ENCODE measurements at places on chromosomes 3 and 15.

- no peak for DNase-seq
Observed at GRCh38 chr3:135412475-135412874, 553.1 kb upstream of the PPP2R3A start.

DNA sequence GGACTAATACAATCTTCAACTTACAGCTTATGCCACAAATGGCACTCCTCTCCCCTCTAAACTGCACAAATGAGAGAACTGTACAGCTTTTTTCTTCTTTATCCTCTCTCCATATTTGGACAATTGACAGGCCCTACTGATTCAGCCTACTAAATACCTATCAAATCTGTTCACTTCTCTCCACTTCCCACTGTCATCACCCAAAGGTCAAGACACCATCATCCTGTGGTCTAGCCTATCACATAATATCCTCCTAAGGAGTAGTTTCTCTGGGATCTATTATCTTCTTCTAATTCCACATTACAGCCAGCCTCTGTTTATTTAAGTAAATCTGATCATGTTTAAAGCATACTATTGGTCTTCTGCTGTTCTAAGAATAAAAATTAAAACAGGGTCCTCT is 33.0 kb upstream of the SLC12A8 start:
- DNase-seq: no peak

DNA sequence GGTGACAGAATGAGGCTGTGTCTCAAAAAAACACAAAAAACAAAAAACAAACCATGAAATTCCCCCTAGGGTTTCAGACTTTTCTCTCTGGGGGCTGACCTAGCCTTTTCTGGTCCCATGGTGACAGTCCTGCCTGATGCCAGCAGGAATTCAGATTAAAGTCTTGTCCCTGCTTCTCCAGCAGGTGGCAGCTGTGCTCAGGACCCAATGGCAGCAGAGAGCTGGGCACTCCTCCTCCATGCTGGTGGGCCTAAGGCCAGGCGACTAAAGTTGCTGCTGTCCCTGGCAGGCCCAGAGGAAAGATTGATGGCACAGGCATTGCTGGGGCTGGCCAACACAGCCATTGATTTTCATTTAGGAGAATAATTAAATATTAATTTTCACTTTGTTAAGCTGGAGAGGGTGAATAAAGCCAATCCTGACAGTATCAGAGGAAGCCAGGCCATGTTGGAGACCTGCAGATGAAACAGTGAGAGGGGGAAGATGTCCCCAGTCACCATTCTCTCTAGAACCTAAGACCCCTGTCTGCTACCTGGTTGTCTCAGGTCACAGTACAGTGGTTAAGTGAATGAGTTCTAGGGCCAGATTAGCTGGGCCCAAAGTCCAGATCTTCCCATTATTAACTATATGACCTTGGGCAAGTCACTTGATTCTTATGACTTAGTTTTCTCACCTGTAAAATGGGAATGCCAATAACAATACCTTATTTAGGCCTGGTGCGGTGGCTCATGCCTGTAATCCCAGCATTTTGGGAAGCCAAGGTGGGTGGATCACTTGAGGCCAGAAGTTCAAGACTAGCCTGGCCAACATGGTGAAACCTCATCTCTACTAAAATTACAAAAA is 7.1 kb downstream of the CELF6 start:
- peak; percentile 38 for DNase-seq

- DNase-seq: no peak
Observed at GRCh38 chr15:78565951-78566774, 843 bp downstream of the CHRNA5 start.

GRCh38 chr3:177552051-177552450 is 354.8 kb upstream of the TBL1XR1 start:
- no peak for DNase-seq

DNA sequence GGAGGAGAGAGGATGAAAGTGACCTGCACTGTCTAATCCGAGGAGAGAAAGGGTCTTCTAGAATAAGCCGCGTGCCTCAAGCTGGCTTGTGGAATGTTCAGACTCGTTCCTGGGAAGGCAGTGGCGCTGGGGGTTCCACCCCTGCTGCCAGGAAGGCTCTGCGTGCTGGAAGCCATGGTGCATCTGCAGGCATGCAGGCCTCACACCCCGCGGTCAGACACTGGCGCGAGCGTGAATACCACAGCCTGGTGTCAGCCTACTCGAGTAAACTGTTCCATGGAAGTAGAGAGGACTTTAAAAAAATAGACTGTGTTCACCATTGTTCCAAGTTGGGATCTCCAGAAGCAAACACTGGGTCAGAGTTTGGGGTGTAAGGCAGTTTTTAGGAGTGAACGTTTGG is 25.9 kb upstream of the GABRG3 start:
- no peak for DNase-seq

GRCh38 chr15:34944936-34945335 is 24.6 kb downstream of the AQR start:
- no peak for DNase-seq

DNA sequence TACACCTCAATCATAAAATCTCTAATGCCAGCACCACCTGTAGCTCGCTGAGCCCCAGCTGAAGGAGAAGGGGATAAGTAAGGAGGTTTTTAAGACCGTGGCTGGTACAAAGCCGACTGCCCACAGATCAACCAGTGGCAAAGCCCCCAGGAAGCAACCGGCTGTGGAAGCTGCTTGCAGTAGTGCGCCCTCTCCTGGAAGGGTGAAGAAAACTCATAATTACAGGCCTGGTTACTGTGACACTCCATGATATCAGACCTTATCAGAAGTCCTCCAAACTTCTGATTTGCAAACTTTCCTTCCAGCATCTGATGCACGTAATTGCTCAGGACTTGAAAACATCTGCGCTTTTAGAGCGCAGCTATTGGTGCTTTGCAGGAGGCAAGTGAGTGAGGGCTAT is 63.1 kb upstream of the MCTP2 start:
- no peak for DNase-seq

DNA sequence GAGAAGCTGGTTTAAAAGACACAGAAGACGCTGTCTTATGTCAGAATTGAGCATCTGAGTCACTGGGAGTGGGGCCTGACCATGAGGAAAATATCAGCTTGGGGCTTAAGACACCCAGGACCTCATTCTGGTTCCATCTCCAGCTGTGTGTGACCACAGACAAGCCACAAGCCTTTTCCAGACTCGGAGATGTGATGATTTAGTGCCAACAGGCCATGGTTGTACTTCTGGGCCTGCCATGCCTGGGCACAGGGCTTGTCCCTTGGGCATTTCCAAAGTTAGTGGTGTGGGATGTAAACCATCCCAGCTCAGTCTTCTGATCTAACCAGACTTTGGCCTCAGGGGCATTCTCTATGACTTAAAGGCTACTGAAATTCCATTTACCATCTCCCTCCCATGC is 269.8 kb downstream of the RYR3 start:
- no peak for DNase-seq

GRCh38 chr15:40150163-40150925 is 10.5 kb upstream of the BUB1B start:
- DNase-seq: no peak

- no peak for DNase-seq
Observed at GRCh38 chr3:101873619-101874018, 24.3 kb downstream of the NFKBIZ start.

DNA sequence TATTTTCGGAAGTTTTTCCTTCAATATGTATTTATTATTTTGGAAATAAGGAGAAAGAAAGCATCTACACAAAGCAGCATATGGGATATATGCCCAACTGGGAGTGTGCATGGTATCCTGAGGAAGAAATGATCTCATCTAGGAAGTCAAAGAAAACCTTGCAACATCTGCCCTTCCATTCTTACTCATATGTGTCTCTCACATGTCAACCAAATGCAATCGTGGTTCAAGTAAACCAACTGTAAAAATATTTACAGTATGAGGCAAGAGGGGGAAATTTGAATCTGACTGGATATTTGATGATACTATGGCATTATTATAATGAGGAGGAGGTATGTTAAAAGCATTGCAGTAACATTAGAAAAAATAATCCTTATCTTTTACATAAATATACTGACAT is 3.2 kb upstream of the SCG3 start:
- DNase-seq: no peak

DNA sequence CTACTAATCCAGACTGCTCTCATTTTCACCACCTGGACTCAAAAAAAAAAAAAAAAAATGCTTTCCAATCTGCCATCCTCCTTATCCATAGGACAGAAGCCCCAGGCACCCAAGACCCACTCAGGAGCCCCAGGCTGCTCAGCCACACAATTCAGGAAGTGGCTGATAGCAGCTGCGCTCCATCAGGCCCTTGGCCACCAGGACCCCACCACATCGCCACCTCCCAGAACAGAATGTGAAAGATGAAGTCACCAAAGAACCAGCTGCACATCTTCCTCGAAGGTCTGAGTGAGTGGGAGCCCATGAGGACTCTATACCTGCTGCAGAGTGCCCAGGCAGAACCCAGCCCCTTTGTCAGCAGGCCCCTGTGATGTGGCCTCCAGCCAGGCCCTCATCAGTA is 19.5 kb downstream of the POC1A start:
- DNase-seq: no peak

- no peak for DNase-seq
Observed at GRCh38 chr3:182787302-182788036, 5.8 kb upstream of the ATP11B start.

DNA sequence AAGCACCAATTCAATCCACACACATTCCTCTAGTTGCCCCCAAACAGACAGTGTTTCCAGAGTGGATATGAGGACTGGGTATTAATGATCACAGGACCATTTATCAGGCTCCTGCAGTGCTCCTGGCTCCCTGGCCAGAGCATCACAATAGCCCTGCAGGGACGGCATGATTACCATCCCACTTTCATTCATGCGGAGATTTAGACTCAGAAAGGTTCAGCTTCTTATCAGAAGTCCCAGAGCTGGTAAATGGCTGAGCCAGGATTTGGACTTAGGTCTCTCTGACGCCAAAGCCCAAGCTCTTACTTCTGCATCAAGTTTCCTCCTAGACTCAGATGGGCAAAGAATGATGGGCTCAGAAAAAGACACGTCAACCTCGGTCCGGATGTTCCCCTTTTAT is 2.9 kb upstream of the EPHB3 start:
- DNase-seq: no peak

DNA sequence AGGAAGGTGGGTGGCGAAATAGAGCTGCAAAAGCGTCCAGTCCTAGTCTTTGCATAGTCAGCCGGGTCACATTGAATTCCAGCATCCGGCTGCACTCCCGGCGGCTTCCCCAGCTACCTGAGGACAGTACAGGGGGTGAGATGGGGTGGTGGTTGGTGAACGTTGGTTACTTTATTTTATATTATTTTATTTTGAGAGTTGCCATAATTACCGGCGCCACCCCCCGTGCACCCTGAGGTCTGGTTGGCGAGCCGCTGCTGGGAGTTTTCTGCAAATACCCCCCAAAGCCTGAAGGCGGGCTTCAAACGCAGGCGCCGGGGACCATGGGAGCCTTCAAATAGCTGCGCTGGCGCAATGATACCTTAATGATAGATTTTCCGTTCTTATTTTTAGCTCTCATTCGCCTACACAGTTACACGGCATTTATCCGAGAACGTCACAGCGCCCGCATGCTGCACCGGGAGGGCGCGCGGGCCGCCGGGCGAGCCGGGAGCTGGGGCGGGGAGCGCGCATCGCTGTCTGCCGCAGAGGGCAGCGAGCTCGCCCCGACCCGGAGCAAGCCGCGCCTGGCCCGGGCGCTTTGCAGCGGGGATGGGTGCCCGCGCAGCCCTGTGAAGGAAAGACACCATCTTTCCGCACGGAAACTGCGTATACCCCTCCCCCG is 756 bp upstream of the RASGRF1 start:
- DNase-seq: no peak

DNA sequence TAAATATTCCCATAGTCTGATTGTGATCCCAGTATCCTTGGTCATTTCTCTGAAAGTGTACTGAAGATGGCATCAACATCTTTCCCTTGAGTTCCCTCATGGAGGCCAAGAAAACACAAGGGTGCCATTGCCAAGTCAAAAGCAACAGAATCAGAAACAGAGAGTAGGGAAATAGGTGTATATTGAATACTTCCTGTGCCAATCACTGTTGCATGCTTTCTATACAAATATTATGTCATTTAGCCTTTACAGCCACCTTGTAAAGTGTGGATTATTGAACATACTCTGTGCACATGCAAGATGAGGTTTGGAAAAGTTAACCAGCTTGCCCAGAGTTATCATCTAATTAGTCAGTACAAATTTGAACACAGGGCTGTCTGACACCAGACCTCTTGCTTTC is 117.9 kb downstream of the MAP2K5 start:
- no peak for DNase-seq

GRCh38 chr3:21654241-21654640 is 96.8 kb downstream of the ZNF385D start:
- DNase-seq: no peak

GRCh38 chr3:58666683-58667082 is at the start of gene FAM3D:
Gene FAM3D (minus strand): TSS chr3:58666774. CDS start chr3:58655563, 11,211 bp downstream.
- DNase-seq: no peak

DNA sequence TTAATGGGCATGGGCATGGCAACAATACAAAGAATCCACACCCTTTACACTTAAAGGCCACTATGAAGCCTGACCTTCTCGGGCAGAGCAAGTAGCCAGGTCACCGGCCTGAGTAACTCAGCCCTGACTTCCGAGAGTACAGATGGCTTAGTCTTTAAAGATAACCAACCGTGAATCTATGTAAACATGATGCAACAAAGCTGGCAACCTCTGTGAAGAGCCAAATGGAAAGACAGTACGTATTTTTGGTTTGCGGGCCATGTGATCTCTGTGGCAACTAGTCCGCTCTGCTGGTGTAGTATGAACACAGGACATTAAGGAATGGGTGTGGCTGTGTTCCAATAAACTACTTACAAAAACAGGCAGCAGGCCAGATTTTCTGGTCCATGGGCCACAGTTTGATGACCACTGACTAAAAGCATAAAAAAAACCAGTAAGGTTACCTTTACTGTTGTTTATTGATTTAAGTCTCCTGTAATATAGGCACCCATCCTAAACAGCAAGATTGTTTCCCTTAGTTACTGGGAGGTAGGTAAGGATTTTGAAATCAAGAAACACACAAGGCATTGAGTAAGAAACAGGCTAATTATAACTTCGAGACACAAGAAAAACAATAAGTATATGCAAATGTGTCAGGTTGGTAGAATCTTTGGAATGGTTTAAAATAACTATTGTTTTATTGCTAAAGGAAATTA is 14.5 kb downstream of the RIOX2 start:
- no peak for DNase-seq
